ENCODE measurements at places on chromosomes 2 and 18.

- no peak for DNase-seq
Observed at GRCh38 chr2:66560683-66561082, 125.8 kb downstream of the MEIS1 start.

GRCh38 chr2:224094413-224094812 is 55.3 kb upstream of the SERPINE2 start:
- DNase-seq: no peak

DNA sequence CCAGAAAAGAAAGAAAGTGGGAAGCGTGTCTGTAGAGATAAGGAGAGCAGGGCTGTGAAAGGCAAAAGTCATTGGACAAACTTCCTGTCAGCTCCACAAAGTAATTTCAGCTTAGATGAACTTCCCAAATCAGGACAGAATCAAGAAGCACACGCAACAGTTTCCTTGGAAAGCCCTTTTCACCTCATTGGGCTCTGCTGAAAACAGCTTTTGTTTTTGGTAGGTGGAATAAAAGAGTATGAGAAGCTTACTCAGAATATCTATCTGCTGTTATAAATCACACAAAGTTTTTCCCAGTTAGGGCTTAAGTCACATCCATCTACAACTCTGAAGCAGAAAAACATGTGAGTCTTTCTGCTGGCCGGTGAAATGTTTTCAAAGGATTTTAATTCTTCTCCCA is 42.4 kb upstream of the EFEMP1 start:
- DNase-seq: no peak

DNA sequence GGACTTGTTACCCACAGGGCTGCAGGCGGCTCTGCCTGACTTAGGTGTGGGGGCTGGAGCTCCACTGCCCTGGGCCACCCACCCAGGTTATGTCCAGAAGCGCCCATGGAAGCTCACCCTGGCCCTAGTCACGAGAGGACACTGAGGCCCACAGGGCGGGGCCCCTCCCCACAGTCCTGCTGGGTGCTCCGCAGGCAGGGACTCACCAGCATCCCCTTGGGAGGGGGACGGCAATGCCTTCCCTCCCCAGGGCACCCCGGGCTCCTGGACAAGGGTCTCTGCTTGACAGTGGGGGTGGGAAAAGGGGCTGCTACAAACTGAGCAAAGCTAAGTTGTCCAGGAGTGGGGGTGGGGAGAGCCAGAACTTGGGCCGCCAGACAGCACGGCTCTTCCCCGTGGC is 60.5 kb downstream of the AQP12A start:
- no peak for DNase-seq

DNA sequence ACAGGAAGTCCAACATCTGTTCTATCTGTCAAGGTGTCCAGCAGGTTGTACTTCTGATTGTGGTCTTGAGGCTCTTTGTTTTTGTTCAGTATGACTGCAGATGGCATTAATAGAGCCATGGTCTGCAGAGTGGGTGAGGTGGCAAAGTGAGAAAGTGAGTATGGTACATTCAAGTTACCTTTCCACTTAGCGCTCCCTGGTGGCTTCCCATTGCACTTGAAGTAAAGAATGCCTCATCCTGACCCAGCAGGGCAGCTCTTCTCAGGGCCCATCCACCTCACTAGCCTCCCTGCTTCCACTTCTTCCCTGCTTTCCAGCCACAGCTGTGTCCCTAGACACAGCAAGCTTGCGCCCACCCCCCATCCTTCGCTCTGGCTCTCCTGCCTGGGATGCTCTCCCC is 148.0 kb upstream of the ALPP start:
- no peak for DNase-seq

DNA sequence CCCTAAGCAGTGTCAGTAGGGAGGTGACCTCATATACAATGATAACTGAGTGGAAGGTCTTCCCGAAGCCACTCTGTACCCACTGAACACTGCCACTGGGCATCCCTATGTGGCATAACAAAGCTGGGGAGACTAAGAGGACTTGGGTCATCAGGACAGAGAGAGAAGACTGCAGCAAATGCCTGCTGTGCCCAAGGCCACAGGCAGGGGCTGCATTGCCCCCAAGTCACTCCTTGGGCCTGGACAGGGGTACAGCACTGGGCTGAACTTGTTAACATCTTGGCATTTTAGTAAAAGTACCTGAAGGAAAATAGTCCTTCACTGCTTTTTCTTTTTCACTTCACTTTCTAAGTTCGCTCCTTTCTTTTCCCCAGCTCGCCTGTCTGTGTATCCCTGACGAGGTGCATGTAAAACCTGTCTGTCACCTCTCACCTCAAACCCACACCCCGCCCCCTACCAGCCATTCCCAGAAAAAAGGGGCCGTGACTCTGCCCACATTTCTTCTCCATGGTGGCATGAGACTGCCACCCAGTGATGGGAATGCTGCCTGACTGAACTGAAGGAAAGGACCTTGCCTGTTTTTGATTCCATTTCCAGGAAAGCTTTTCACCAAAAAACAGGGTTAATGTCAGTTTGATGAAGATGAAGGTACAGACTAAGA is 62.9 kb downstream of the MTHFD2 start:
- no peak for DNase-seq

All from NCI-H2029 treated with DMSO at 0.1 percent for 48 hours (cell line).